Activated naive CD8-positive, alpha-beta T cell treated with anti-CD3 and anti-CD28 coated beads, Interleukin-2, amount 50 U/mL, for 16 hours (primary cell): ENCODE measurements at places on chromosomes 11 and 22.

DNA sequence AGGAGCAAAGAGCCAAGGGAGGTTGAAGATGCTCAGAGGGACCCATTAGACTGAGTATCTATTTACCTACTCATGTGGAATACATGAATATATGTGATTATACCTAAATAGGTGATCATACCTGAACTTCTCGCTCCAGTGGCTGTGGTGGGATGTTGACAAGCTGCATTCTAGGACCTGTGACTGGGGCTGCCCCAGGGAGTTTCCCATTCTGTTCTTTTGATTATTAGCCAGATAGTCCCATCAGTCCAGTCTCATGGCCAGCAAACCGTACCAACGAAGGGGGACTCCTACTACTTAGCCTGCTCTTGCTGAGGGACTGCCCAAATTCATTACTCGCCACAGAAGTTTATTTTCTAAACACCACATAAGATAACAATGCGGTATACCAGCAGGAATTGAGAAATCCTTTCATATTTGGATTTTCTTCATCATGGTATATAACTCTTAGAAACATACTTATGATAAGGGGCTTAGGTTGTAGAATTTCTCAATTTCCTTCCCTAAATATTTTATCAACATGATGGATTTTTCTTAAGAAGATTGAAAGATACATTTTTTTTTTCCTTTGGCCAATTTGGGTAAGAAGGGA is 273.9 kb downstream of the NTM start:
- no peak for DNase-seq

- DNase-seq, result no peak
These were observed 21.2 kb downstream of the GDPD5 start for GRCh38 chr11:75504501-75504900.

- no peak for DNase-seq
These were observed 164.2 kb downstream of the NTM start for GRCh38 chr11:131534611-131535010.

GRCh38 chr22:26933105-26933590 is 275.8 kb downstream of the MIAT start:
- no peak for DNase-seq

DNA sequence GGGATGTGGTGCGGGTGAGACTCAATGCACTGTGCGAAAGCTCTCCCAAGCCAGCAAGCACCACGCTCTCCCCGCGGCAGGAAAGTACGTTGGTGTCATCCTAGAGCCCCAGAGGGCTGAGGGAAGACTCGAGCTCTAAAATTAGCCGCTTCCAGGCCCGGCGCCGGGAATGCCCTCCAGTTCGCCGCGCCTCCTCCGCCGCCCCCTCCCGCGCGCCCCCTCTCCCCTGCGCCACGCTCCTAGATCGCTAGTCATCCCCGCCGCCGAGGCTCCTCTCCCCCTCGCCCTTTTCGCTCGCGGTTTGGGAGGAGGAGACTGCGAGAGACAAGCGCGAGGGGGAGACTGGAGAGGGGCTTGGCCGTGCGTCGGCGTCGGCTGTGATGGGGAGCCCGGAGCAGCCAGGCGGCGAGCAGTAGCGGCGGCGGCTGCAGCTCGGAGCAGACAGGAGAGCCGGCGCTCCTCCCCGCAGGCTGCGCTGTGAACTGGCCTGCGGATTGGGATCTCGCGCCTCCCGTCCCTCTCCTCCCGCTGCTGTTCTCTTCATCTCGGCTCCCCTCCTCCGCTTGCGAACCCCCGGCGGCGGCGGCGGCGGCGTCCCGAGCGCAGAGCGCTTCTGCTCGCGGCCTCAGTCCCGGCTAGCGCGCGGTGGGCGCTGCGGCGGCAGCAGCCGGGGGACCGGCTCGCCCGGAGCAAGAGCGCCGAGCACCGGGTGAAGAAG is at the start of gene FAT3:
TSS of gene FAT3 (plus strand) at position 412 of the 718 bp plus-strand sequence. CDS start 127,295 bp downstream, outside the sequence.
- DNase-seq, result no peak

GRCh38 chr11:35246745-35247144 is 107.8 kb downstream of the CD44 start:
- DNase-seq, result no peak

DNA sequence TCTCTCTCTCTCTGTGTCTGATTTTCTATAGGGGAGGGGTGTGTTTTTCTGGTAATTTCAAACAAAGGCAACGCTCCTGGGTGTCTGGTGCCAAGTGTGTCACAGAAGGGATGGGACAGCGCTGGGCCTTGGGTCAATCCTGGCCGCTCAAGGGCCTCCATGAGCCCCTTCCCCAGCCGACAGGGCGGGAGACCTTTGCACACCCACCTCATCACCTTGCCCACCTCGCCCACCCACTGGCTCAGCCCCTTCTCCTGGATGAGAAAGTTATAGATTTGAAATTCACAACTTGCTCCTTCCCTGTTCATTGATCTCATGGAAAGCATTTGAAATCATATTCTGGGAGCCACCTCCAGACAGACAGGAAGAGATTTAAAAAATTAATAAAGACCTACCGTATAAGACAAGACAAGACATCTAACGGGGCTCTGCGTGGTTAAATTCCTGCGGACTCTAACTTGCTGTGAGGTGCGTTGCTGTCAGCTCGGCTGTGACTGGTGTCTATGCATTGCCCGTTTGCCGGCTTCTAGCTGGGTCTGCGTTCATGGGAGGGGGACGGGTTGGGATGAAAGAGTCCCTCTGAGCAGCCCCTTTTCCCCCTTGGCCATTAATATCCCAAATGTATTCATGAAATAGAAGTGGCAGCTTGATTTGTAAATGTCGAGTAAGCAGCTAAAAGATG is 27.0 kb downstream of the MPPED1 start:
- DNase-seq, result no peak

GRCh38 chr11:61195719-61196118 is 7.6 kb upstream of the PGA3 start:
- DNase-seq, result no peak

DNA sequence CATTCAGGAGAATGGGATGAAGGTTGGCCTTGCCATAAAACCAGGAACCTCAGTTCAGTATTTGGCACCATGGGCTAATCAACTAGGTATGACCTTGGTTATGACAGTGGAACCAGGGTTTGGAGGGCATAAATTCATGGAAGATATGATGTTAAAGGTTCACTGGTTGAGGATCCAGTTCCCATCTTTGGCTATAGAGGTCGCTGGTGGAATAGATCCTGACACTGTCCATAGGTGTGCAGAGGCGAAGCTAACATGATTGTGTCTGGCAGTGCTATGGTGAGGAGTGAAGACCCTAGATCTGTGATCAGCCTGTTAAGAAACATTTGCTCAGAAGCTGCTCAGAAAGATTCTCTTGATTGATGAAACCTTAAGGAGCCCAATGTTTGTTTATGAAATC is 5.7 kb downstream of the NF2 start:
- DNase-seq, result no peak

DNA sequence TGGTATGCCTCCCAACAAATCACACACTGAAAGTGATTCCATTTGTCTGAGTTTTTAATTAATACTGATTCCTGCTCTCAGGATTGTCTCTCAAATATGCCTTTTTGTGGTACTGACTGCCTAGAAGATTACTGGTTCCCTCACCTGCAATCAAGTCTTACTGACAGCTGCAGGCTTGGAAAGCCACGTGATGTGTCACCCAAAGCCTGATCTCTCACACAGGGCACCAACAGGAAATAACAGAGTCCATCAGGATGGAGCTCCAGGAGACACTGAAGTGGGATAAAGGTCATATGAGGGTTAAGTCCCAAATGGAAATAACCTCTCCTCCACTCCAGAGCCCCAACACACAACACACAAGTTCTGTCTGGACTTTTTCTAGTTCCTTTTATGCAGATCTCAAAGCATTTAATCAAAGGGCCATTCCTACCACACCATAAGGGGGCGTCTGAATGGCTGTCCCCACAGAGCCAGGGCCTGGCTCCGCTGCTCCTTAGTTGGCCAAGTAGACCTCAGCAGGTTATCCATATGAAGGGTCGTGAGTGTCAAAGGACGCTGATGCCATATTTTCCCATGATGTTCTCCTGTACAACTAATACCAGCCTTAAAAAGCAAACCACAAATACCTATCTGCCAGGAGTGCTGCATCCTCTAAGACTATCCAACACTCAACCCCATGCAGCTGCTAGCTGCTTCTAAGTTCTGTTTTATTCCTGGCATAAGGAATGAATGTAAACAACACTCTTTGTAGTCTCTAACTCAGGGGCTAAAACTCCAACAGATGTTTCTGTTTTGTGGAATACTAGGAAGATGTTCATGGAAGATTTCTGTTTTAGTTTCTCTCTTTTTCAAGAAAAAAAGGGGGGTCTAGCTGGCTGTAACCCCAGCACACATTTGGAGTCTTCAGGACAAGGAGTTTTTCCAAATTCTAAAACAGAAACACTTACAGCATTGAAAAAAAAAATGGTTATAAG is 13.0 kb downstream of the SCUBE2 start:
- DNase-seq, result no peak

- no peak for DNase-seq
These were observed 49.5 kb downstream of the VSIG10L2 start for GRCh38 chr11:125995313-125995712.

GRCh38 chr22:47294222-47294532 is 531.7 kb downstream of the TBC1D22A start:
- no peak for DNase-seq

- DNase-seq, result no peak
These were observed 19.5 kb downstream of the TSPAN4 start for GRCh38 chr11:862081-862661.

- DNase-seq, result no peak
These were observed 269.0 kb downstream of the OPCML start for GRCh38 chr11:133263332-133263731.

DNA sequence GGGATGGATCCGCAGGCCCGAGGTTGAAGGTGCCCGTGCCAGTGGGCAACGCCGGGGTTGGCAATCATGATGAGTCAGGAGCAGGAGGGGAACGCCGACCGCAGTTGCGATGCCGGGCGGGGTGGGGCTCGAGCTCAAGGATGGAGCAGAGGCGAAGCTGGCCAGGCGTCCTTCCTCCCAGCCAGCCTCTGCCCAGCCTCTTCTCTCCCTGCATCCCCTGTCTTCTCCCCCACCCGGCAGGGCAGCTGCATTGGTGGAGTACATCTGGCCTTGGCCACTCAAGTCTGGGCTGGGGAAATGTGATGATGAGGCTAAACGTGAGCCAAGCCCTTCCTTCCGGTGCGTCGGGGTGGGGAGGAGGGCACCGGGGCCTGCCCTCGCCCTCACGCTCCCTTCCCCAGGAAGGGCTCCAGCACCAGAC is 3.9 kb downstream of the IFITM10 start:
- no peak for DNase-seq

GRCh38 chr11:74418509-74418895 is 20.3 kb upstream of the PGM2L1 start:
- DNase-seq, result no peak

- no peak for DNase-seq
These were observed 530 bp downstream of the USP35 start for GRCh38 chr11:78189174-78189724.

GRCh38 chr11:117457031-117457785 is 129.6 kb downstream of the CEP164 start:
- DNase-seq, result no peak

DNA sequence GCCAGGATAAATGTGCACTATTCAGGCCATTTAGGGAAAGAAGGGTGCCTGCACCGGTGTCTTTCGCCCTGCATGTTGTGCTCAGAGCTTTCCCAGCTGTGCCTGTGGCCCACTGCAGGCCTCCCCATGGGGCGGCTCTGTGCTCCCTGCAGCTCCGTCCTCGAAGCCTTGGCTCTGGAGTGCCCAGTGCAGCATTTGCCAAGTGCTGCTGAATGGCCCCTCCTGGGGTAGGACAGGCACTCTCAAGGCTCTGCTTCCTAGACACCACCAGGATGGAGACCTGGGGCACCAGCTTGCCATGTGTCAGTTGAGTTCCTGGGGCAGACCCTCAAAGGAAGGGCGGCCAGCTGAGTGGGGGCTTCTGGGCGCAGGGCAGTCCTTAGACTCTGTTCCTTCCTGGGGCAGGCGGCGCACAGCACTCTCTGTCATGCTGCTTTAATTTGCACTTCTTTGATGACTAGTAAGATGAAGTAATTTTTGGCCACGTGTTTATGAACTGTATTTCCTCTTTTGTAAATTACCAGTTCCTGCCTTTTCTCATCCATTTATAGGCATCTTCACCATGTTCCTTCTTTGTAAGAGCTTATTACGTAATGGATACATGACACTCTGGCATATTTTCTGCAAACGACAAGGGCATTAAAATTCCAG is 32.1 kb upstream of the GNB1L start:
- no peak for DNase-seq

GRCh38 chr22:33455036-33455435 is 396.9 kb upstream of the SYN3 start:
- DNase-seq, result no peak

GRCh38 chr22:44760476-44760875 is 8.1 kb downstream of the ARHGAP8 start:
- DNase-seq, result no peak

DNA sequence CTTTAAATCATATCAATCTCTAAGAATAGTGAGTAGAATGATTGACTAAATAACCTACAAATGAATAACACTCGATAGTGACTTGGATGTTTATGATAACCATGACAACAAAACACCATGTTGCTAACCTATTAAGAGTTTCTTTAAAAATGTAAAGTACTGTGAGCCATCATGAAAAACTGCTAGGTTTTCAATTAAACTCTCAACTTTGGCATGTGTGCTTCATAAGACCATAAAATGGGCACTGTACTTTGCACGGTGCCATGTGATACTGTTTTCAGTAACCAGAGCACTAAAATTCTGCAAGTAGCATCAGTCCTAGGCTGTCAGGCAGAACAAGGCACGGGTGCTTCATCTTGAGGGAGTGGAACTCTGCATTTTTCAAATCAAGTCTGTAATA is 96.2 kb upstream of the TRIM77 start:
- no peak for DNase-seq

- DNase-seq, result no peak
These were observed 19.3 kb upstream of the EHF start for GRCh38 chr11:34601609-34602008.

- DNase-seq, result no peak
These were observed 31.2 kb downstream of the TBCEL start for GRCh38 chr11:121055076-121055475.

DNA sequence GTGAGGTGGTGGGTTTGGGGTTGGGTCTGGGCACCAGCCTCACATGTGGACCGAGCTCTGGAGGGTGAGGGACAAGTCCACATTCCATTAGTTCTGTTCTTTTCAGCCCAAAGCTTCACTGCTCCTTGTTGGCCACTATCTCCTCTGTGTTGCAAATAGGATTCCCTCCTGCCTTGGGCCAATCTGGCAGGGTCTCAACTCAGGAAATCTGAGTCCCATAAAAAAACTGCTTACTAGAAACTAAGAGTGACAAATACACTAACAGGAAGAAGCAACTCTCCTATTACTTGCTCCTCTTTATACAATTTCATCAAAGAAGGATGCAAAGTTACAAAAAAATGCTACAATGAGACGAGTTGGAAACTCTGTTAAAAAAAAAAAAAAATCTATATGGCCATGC is 66.2 kb upstream of the CSNK1E start:
- no peak for DNase-seq

DNA sequence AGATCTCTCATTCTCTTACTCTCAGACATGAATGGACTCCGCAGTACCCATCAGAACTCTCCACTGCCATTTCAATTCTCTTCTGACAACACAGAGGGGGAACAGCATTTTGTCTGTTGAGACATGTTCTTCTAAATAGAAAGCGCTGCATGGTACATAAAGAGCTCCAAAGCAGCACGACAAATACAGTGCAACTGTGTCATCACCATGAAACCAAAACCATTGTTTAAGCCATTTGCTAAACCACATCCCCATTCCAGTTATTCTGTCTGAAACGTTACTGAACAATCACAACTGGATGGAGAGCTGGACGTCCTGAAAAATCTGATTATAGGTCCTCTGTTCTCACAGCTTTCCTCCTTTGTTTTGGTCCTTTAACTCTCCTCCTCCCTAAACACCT is 17.9 kb upstream of the TENM4 start:
- no peak for DNase-seq
